ENCODE measurements at places on chromosomes 11 and 22. TPM values are rescaled to one million over a fixed set of nuclear protein-coding genes. Genes with fewer than 3 reads are reported as not detected.

MIAT gene
- 2.0 TPM for total RNA-seq

JAM3 gene
- 28.5 TPM for total RNA-seq

OR52M1 gene
- not detected for total RNA-seq

DNA sequence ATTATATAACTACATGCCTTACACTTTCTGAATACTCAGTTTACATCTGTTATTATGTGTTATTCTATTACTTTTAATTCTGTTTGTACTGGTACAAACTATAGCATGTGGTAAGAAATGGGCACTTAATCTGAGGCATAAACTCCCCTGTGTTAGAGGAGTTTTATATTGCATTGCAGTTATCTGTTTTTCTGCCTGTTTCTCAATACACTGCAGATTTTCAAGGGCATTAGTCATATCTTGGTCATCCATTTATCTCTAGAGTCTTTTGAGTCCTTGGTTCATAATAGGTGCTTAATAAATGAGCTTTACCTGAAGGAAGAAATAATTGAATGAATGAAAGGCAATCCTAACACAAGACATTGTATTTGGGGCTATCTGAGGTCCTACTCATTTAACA lies 182.9 kb upstream of the CTSC start:
- no peaks in the 10 kb centered on the region for H3K36me3 ChIP-seq
- H3K4me1 ChIP-seq = no peaks in the 10 kb centered on the region
- no peak for DNase-seq
- H3K27me3 ChIP-seq = no peaks in the 10 kb centered on the region

GRCh38 chr22:30425616-30426387 lies at the start of gene MTFP1:
Gene MTFP1 (plus strand): TSS chr22:30425768. CDS start chr22:30425880, 112 bp downstream.
- peaks cover 48% of the 10 kb centered on the region for H3K4me1 ChIP-seq
- H3K36me3 ChIP-seq = no peaks in the 10 kb centered on the region
- DNase-seq = peak; percentile 68
- peak within 1 kb of the TSS; percentile 92 for H3K27ac ChIP-seq

GRCh38 chr11:95364324-95365295 lies 133.6 kb upstream of the SESN3 start:
- DNase-seq = no peak
- H3K27me3 ChIP-seq = no peaks in the 10 kb centered on the region
- H3K4me3 ChIP-seq = no peak overlapping the region

GRCh38 chr11:12792018-12792417 lies 117.8 kb downstream of the TEAD1 start:
- DNase-seq = no peak
- H3K4me1 ChIP-seq = no peaks in the 10 kb centered on the region
- H3K27me3 ChIP-seq = no peaks in the 10 kb centered on the region
- H3K36me3 ChIP-seq = no peaks in the 10 kb centered on the region
- no peak overlapping the region for H3K4me3 ChIP-seq

DNA sequence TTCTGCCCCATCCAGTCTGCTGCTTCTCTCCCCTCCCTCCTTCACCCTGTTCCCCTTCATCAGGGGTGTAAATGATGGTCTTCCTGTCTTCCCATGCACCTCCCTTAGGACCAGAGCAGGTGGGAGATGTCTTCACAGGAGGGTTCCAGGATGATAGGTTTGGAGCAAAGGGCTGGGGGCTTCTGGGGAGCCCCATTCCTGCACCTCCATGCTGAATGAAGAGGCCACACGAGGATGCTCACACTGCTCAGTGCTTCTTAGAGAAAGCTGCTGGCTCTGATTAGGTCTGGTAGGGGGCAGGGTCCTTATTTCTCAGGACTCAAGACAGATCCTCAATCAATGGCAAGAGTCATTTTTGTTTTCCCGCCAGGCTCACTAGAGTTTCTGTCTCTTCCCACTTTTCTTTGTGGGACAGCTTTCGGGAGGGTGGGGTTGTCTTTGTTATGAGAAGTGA lies 41.1 kb downstream of the BCR start:
- no peak for DNase-seq
- no peak overlapping the region for H3K27ac ChIP-seq
- no peaks in the 10 kb centered on the region for H3K27me3 ChIP-seq
- no peak overlapping the region for H3K4me3 ChIP-seq

DNA sequence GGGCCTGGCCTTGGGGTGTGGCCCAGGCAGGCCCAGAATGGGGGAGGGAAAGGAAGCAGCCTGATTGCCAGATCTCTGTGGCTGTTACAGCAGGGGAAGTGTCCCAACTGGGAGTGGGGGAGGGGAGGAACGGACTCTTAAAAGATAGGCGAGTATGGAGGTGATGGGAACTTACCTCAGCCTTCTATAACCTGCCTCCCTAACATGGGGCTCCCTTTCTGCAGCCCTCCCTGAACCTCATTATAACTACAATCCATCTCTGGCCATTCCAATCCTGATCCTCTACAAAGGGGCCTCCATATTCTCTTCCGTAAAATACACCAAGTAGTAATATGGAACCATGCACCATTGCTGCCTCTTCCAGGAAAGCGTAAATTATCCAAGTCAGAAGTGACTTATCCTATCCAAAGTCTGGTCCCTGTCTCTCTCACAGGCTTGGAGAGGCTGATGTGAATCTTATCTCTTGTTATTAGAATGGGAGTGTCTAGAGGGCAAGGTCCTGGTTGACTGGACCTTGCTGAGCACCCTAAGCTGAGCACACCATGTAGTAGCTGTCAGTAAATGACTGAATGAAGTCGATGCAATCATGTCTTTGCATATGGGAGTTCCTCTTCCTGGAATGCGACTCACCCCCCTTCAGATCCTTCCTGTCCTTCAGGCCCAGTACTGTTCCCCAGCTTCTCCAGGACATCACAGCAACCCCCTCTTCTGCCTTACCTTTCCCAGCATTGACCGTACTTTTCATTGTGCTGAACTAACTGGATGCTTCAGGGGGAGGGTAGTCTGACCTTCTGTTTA lies 5.9 kb downstream of the RHOG start:
- H3K27ac ChIP-seq = peak overlapping the region; percentile 50
- H3K27me3 ChIP-seq = no peaks in the 10 kb centered on the region
- H3K36me3 ChIP-seq = no peaks in the 10 kb centered on the region
- no peak overlapping the region for H3K4me3 ChIP-seq

GRCh38 chr11:6737872-6738466 lies 33.8 kb downstream of the OR2AG2 start:
- H3K4me3 ChIP-seq = no peak overlapping the region
- H3K36me3 ChIP-seq = no peaks in the 10 kb centered on the region
- DNase-seq = no peak
- no peaks in the 10 kb centered on the region for H3K4me1 ChIP-seq

DNA sequence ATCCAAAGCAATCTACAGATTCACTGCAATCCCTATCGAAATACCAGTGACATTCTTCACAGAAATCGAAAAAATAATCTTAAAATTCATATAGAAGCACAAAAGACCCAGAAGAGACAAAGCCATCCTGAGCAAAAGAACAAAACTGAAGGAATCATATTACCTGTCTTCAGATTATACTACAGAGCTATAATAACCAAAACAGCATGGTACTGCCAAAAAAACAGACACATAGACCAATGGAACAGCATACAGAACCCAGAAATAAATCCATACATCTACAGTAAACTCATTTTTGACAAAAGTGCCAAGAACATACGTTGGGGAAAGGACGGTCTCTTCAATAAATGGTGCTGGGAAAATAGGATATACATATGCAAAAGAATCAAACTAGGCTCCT lies 18.9 kb downstream of the RRP8 start:
- no peak overlapping the region for H3K27ac ChIP-seq
- H3K4me3 ChIP-seq = no peak overlapping the region
- DNase-seq = no peak
- H3K36me3 ChIP-seq = no peaks in the 10 kb centered on the region

Data from right atrium auricular region (tissue), 2 donors.